ENCODE measurements at places on chromosomes 11 and 22.
A peak's percentile ranks its signal among the peaks of the same experiment; 100 is the strongest.

DNA sequence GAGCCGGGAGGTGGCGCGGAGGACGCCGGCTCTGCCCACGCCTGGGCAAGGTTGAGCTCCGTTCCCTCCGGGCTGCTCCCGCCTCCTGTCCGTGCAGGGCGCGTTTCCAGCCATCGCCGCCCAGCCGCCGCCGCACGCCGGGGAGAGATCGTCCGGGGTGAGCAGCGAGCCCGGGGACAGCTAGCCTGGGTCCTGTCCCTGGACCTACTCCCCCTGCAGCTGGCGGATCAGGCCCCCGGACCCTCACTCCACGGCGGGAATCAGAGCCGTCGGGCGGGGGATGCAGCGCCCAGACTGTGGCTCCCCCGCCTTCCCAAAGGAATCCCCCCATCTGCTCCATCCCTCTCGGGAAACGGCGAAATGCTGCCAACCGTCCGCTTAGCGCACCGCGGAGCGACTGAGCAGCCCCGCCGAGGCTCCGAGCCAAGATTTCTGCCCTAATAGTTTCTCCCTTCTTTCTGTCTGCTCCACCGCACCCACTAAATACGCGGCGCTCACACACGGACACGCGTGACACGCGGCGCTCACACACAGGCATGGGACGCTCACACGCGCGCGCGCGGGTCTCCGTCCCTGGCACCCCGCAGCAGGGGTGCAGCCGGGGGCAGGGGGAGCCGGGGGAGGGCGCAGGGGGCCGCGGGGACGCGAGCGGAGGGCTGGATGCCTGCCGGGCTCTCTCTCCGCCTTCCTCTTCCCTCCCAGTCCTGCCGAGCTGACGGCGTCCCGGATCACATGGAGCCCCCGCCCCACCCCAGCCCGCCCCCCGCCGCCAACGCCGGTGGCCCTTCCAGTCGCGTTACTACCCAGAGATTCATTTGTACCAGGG is at the start of gene KCNJ5:
KCNJ5 (plus strand) TSS at position 814 of the 826 bp plus-strand sequence. CDS start 19,918 bp downstream, outside the sequence.
- H3K27ac ChIP-seq: no peak within 1 kb of the TSS
- H3K27me3 ChIP-seq: peaks cover 62% of the 10 kb centered on the region
- no peaks in the 10 kb centered on the region for H3K36me3 ChIP-seq
- peaks cover 8% of the 10 kb centered on the region for H3K4me1 ChIP-seq

GRCh38 chr11:113781682-113782081 is 2.1 kb downstream of the CLDN25 start:
- peaks cover 15% of the 10 kb centered on the region for H3K27me3 ChIP-seq
- DNase-seq: no peak
- no peaks in the 10 kb centered on the region for H3K36me3 ChIP-seq

DNA sequence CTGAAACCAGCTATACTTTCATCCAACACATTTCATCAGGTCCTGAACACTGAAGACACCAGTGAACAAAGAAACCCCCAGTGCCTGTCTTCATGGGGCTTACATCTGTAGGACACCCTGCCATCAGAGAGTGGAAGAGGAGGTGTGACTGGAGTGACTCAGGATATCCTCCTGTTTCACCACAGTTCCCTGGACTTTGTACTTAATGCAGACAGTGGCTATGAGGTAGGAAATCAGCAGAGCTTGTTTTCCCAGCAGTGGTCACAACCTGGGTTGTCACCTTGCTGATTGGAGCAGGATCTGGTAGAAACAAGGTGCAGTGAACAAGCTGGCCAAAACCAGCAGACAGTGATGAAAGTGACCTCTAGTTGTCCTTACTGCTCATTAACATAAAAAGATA is 128.8 kb downstream of the KIRREL3 start:
- H3K36me3 ChIP-seq: no peaks in the 10 kb centered on the region
- H3K27me3 ChIP-seq: peaks cover 8% of the 10 kb centered on the region
- no peak overlapping the region for H3K27ac ChIP-seq
- DNase-seq: no peak
- H3K4me1 ChIP-seq: no peaks in the 10 kb centered on the region

- no peak overlapping the region for H3K27ac ChIP-seq
- H3K36me3 ChIP-seq: no peaks in the 10 kb centered on the region
- no peak for DNase-seq
- no peak overlapping the region for H3K4me3 ChIP-seq
- no peaks in the 10 kb centered on the region for H3K27me3 ChIP-seq
- no peaks in the 10 kb centered on the region for H3K4me1 ChIP-seq
Measured at GRCh38 chr22:25696763-25697162, 45.2 kb upstream of the MYO18B start.

GRCh38 chr11:110645253-110645652 is 67.0 kb downstream of the ARHGAP20 start:
- no peak for DNase-seq
- peaks cover 13% of the 10 kb centered on the region for H3K27me3 ChIP-seq
- H3K27ac ChIP-seq: no peak overlapping the region
- H3K4me3 ChIP-seq: no peak overlapping the region
- H3K36me3 ChIP-seq: no peaks in the 10 kb centered on the region

GRCh38 chr11:104968355-104968855 is at the start of gene CASP4:
Gene CASP4, minus strand, starts transcription at chr11:104968574. Its CDS starts 49 bp downstream, at chr11:104968525.
- no peaks in the 10 kb centered on the region for H3K27me3 ChIP-seq
- peaks cover 22% of the 10 kb centered on the region for H3K36me3 ChIP-seq
- H3K27ac ChIP-seq: peak within 1 kb of the TSS; percentile 96

DNA sequence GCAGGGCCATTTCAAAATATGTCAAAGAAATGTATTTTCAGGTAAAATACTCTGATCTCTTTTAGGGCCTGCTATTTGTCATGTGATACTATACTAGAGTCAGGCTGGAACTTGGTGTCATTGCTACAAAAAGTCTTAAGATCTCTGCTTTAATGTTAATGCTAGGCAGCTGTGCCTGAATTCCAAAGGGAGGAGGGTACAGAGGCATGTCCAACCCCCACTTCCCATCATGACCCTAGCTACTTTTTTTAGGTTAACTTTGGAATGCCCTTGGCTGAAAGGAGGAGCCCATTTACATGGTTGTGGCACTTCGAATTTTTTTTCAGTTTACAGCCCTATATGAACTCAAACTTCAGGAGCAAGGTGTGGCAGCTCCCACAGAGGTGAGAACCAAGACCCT is 58.1 kb downstream of the OSBP2 start:
- no peaks in the 10 kb centered on the region for H3K36me3 ChIP-seq
- no peaks in the 10 kb centered on the region for H3K4me1 ChIP-seq
- H3K27me3 ChIP-seq: no peaks in the 10 kb centered on the region

DNA sequence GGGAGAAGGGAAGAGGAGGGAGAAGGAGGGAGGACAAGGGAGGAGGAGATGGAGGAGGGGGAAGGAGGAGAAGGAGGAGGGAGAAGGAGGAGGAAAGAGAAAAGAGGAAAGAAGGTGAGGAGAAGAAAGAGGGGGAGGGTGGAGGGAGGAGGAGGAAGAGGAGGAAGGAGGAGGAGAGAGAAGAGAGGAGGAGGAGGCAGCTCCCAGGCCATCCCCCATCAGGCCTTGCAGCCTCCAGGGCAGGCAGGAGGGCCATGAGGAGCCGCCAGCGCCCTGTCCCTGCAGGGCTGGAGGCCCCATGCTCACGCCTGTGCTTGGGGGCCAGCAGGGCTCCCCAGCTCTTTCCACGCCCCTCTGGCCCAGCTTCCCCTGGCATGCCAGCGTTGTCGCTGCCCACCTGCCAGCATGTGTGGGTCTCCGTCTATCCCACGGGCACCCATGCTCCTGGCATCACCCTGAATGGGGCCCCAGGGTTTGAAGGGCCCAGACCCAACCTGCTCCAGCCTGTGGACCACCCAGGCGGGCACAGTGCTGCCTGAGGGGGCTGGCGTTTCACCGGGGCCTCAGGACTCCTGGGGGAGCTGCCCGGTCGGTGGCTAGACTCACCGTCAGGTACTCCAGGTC is 5.2 kb downstream of the TSPAN32 start:
- no peak overlapping the region for H3K27ac ChIP-seq
- H3K4me1 ChIP-seq: peaks cover 32% of the 10 kb centered on the region
- H3K4me3 ChIP-seq: no peak overlapping the region
- no peak for DNase-seq

DNA sequence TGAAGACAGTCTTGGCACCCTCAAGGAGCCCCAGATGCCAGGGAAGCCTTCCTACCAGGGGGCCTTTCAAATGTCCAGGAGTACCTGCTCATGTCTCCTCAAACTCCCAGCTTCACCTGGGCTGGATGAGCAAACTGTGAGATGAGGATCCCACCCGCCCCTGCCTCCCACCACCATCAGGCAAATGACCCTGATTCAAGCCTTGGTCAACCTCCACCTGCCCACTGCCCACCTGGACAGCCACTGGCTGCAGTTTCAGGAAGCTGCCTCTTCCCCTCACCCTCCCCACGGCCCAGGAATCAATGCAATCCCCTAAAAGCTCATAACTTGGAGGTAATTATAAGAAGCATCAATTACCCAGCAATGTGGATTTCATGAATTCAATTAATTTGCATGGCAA is 122.7 kb downstream of the BUD13 start:
- no peak for DNase-seq
- H3K4me3 ChIP-seq: no peak overlapping the region
- no peaks in the 10 kb centered on the region for H3K4me1 ChIP-seq
- H3K36me3 ChIP-seq: no peaks in the 10 kb centered on the region
- H3K27ac ChIP-seq: no peak overlapping the region
- no peaks in the 10 kb centered on the region for H3K27me3 ChIP-seq
